ENCODE measurements at places on chromosomes 2 and 18.

- DNase-seq, result no peak
These were observed 236.8 kb upstream of the ATP5MC3 start for GRCh38 chr2:175418224-175418835.

- peak; percentile 56 for DNase-seq
These were observed 119.0 kb upstream of the ZBTB14 start for GRCh38 chr18:5414546-5414945.

GRCh38 chr2:109081374-109081773 lies 47.6 kb upstream of the SH3RF3 start:
- no peak for DNase-seq

DNA sequence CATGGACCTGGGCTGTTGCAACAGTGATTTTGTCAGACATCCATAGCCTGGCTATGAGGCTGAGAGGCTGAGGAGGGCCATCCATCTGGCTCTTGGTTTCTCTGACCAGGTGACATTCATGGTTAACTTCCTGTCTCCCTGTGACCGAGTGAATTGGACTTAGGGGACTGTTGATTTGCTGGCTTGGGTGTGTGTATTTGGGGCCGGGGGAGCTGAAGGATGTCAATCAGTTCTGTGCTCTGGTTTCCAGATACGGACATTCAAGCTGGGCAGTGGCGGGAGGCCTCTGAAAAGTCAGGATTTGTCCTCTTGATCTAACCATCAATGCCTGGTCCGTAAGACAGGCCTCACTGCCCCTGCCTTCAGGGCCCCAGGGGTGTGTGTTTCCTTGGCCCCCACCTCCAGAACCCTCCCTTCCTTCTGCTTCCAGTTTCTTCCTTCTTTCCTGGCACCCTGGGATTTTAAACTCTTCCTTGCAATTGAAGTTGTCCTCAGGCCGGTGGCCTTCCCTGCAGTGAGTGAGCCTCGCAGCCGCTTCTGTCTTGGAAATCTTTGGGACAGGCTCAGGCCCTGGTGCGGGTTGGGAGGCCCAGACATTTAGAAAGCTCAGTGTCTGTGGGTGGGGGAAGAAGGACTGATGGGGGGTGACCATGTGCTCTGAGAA lies 54.7 kb upstream of the HAAO start:
- no peak for DNase-seq

GRCh38 chr2:98470851-98471255 lies 26.2 kb downstream of the INPP4A start:
- no peak for DNase-seq

GRCh38 chr2:227115761-227116160 lies 48.2 kb downstream of the COL4A4 start:
- DNase-seq, result no peak

GRCh38 chr18:43422518-43422917 lies 145.2 kb upstream of the SYT4 start:
- DNase-seq, result peak; percentile 39

GRCh38 chr2:42744545-42745082 lies 19.3 kb downstream of the OXER1 start:
- DNase-seq, result no peak

GRCh38 chr2:219104107-219105035 lies 43.6 kb upstream of the IHH start:
- peak; percentile 64 for DNase-seq

DNA sequence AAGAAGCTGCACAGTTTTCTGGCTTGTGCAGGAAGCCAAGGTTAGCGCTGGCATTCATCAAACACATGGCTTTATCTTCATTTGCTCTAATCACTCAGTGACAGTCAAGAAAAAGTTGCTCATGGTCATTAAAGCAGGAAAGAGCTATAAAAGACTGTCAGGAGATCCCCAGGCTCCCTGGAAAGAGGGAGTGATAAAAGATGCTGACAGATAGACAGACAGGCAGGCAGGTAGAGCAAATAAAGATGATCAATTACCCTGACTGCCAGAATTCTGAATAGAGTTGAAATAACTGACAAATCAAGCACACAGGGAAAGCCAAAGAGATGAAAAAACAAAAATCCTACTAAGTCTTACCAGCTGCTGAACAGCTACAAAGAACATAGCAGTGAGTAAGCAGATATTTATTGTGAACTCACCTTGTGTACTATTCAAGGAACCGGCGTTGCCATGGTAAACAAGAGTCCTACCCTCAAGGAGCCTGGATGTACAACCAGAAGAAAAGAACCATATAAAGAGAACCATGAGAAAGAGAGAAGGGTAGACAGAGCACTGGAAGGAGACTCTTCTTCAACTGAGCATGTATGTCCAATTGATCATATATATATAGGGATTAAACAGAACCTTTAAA lies 68.0 kb downstream of the RNF152 start:
- DNase-seq, result no peak

DNA sequence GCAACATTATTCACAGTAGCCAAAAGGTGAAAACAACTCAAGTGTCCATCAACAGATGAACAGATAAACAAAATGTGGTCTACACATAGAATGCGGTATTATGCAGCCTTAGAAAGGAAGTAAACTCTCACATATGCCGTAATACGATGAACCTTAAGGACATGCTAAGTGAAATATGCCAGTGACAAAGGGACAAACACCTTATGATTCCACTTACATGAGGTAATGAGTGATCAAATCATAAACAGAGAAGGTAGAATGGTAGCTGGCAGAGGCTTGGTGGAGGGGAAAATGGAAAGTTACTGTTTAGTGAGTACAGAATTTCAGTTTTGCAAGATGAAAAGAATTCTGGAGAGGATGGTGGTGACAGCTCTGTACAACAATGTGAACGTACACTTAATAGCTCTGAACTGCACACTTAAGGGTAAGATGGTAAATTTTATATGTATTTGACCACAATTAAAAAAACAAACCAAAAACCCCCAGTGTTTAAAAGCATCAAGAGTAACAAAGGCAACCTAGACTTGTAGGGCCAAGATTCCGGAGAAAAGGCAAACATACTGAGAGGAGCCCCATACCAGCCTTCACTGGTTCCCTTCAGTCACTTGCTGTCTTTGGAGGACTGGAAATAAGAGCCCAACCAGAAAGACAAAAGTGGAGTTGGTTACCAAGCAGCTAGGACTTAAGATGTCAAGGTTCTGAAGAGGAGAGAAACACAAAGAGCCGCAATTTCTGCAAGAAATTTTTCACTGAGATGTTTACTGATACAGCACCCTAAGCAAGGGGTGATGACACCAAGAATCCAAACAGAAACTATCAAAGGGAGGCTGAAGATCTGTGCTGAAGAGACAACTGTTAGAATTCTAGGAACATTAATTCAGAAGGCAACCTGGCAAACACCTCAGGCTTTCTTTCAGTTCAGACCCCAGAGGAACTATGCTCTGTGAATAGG lies 61.3 kb downstream of the CUL3 start:
- DNase-seq, result no peak

DNA sequence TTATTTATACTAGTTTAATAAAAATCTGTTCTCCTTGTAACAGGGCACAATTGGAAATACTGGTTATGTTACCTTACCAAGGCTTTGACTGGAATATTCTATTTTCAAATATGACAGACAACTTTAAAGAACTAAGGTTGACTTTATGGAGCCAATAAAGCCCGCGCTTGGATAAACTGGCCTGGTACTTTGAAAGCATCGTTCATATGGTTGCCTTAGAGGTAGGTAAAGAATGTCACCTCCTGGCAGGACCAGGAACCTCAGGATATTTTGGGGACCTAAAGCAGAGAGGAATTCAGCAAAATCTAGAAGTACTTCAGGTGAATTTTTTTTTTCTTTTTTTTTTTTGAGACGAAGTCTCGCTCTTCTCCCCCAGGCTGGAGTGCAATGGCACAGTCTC lies 71.2 kb upstream of the CREB1 start:
- DNase-seq, result no peak

- DNase-seq, result no peak
These were observed 126.5 kb downstream of the RNF144A start for GRCh38 chr2:7043690-7044089.

GRCh38 chr2:171430516-171431410 lies 3.0 kb downstream of the METTL8 start:
- peak; percentile 55 for DNase-seq

DNA sequence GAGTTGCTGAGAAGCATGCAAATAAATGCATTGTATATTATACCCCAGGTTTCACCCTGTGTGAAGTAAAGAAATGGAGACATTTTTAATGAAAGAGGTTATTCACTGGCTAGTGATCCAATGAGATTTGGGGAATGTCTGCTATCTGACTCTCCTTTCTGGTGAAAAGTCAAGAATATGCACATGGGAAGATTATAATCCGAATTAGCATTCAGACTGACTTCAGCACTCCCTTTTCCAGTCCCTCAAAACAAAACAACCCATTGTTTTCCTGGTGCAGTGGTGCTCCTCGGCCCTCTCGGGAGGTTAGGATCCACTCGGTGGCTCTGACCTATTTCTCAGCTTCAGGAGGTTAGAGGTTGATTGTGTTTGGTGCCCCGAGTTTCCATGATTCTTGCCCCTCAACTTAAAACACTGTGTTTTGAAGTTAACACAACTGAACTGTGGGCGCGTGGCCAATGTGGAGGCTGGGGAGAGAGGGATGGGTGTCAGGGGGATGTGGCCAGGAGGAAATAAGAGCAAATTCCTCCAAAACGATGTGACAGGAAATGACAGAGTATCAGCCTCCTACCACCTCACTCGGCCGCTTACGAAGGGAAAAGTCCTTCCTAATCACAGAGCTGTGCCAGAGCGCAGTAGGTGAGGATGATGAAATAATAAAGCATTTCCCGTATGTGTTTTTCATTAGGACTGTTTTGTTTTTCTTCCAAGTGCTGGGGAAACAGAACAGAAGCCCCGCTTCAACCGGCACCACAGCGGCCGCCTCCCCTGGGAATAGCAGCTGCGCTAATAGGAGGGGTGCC lies 440.1 kb downstream of the MTX2 start:
- DNase-seq, result no peak

DNA sequence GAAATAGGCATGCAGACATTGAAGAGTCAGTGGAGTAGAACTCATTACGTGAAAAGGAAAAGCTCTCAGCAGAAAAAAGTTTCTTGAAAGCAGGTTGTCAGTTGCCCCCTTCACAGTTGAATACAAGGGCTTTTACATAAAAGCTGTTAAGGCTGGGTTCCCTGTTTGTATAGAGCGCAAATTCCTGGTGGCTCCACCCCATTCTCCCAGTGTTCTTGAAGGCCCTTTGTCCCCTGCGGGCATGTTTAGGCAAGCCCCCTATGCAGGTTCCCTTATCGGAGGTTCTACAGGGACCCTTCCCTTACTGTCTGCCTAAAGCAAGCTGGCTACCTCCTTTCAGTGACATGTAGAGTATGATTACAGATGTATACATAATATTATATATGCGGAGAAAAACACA lies 497.2 kb upstream of the SYT4 start:
- DNase-seq, result peak; percentile 72

DNA sequence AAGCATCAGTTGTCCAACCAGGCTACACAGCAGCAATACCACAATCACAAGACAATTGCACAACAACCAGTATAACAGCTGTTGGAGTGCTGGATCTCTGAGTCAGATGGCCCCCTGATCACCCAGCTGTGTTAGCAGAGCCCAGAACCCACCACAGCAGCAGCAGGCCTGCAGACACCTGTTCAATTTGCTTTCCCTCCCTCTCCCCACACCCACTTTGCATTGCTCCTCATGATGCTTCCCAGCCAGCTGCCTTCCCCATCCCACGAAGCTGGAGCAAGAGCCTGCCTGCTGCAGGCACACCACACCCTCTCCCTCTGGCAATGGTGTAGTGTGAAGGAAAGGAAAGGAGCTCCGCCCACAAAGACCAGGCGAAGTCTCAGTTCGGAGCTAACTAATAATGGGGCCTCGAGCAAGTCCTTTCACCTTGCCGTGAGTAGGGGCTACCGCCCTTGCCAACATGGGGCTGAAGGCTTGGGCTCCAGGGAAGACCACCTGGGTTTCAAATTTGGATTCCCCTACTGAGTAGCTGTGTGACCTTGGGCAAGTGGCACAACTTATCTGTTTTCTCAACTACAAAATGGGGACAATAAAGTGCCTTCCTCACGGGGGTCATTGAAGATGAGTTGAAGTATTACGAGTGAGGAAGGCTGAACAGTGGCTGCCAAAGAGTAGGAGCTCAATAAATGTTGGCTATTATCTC lies 19.4 kb upstream of the ZBTB7C start:
- DNase-seq, result no peak

DNA sequence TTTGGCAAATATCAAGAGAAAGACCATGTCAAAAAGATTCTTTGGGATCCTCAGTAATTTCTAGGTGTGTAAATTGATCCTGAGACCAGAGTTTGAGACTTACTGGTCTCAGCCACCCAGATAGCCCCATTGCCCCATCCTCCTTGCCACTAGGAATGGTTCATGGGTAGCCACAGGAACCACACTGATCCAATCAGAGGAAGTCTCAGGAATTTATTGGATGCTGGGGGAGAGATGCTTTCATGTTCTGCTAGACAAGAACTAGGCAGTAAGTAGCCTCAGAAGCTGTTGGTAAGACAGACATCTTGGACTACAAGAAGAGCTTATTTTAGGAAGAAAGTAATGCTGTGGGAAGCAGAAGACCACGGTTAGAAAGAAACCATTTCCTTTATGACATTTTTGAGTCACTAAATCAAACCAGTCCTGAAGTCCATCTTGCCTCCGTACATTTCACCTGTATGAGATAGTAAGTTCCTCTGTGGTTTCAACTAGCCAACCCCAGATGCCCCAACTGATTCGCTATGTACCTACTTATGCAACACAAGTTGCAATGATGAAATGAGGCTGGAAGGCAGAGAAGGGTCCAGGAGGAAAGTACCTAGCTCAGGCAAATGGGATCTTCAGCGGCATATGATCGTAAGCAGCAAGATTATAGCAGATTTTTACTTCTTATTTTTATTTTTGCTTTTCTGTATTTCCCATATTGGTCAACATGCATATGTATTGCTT lies 3.6 kb upstream of the ST3GAL5 start:
- DNase-seq, result no peak

DNA sequence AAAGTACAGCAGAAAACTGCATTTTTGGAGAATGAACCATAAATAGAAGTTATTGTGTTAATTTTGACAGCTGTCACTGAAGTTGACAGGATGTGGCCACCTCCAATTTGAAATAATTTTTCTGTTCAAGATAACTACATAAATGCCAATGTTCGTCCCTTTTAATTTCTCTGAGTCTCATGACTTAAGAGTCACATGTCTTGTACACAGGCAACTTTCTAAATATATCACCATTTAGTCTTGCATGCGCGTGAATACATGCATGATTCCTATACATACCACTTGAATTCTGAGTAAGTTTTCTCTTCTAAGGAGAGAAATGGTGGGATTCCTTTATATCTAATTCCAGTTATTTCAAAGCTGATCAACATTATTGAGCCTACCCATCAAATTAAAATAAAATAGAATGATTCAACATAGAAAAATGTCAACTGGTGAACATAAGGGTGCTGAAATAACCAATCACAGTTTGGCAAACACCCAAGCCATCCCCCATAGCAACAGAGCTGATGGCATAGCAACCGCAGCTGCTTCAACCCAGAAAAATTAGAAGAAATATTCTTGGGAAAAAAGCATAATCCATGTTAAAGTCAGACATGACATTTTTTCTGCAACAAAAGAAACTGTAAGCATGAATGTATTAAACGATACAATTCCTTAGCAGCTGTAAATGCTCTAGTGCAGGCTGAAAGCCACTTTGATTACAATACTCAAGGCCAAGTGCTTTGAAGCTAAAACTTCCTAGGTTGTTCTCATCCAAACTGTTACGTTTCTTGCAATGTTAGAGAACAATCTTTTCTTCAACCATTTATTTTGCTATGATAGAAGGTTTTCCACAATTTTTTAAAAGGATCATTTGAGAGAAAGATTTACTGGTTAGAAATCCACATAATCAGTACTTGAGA lies 282.7 kb downstream of the DLGAP1 start:
- no peak for DNase-seq

Data from H9 (cell line).